ENCODE measurements at places on chromosomes 1 and 21.

GRCh38 chr21:46001821-46002681, 20.5 kb downstream of the COL6A1 start:
- no peak for DNase-seq

DNA sequence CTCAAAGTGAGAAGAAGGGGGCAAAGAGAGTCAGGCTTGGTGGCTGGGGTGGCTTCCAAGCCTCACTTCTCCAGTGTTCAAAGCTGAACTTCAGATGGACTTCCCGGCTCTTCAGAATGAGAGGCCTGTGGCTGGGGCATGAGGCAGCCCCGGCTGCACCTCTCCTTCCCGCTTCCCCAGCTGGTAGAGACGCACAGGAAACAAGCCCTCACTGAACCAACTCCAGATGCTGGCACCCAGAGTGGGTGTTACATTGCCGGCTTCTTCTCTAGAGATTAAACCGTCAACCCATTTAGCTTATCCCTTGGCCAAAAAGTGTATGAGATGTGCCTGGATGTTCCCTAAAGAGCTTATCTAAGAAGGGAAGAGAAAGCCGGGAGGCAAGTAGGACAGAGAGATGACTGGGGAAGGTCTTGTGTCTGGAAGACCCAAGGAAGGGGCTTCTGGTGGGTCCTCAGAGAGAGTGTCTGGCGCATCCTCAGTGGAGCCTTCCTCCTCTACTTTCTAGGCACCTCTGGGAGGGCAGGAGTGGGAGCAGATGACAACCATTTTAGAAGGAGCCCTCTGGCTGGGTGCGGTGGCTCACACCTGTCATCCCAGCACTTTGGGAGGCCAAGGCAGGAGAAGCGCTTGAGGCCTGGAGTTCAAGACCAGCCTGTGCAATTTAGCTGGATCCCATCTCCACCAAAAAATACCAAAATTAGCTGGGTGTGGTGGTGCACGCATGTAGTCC, 2.0 kb downstream of the ADAMTSL4 start:
- no peak for DNase-seq

GRCh38 chr1:93839307-93839706, 39.7 kb downstream of the DNTTIP2 start:
- DNase-seq = no peak

DNA sequence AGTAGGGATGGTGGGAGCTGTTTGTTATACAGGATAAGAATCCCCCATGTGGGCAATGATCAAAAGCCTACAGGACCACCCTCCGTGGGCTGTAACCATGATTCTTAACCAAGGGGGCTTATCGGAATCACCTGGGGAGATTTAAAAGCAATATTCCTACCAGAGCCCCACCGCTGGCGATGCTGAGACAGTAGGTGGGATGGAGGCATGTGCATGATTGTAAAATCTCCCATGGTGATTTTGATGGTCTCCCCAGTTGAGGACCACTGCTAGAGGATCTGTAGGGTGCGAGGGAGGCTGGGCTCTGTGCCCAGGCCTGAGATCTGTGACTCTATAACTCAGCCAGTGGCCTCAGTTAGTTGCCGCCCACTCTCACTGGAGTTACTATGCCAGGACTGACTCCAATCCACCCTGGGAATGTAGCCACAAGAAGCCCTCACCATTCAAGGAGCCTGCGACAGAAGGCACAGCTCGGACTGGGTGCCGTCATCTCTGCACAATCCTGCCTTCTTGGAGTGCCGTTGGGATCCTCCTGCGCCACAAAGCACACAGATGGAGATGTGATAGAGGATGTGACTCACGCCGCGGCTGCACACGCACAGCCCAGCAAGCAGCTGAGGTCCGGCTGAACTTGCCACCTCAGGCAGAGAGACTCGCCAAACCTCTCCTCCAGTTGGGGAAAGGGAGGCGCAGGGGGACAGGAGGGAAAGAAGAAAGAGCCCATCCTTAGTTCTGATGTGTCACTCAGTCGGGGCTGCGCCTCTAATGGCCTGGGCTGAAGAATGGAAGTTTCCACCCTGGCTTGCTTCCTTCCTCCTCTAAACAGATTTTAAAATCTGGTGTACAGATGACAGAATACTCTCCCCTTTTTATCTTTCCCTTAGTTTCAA, 26.5 kb downstream of the AKNAD1 start:
- DNase-seq = peak; percentile 96

GRCh38 chr1:81209461-81209860, 591.3 kb upstream of the ADGRL2 start:
- DNase-seq = no peak
